ENCODE measurements at places on chromosomes 16 and 17. TPM values are rescaled to one million over a fixed set of nuclear protein-coding genes. Genes with fewer than 3 reads are reported as not detected.

The RHBDF2 gene
- 13.5 TPM for total RNA-seq

The SNF8 gene
- total RNA-seq: 80.6 TPM

The CLEC18A gene
- total RNA-seq: 0.19 TPM

The MT3 gene
- total RNA-seq: 12.5 TPM

The CRHR1 gene
- not detected for total RNA-seq

The PIRT gene
- total RNA-seq: 3.5 TPM

The UTS2R gene
- total RNA-seq: not detected

The CRYBA1 gene
- not detected for total RNA-seq

The DPEP3 gene
- total RNA-seq: not detected

The ITGAX gene
- 0.71 TPM for total RNA-seq

The ZFP1 gene
- total RNA-seq: 11.2 TPM

GRCh38 chr16:51111759-51112158 is 39.3 kb downstream of the SALL1 start:
- no peak for DNase-seq

GRCh38 chr17:66865151-66865550 is 30.2 kb downstream of the CACNG5 start:
- no peak for DNase-seq

- DNase-seq: no peak
Measured at GRCh38 chr17:57929386-57929785, 25.8 kb downstream of the CUEDC1 start.

- no peak for DNase-seq
Measured at GRCh38 chr16:73143002-73143401, 95.1 kb upstream of the ZFHX3 start.

- DNase-seq: no peak
Measured at GRCh38 chr17:29156781-29157180, 23.4 kb downstream of the MYO18A start.

DNA sequence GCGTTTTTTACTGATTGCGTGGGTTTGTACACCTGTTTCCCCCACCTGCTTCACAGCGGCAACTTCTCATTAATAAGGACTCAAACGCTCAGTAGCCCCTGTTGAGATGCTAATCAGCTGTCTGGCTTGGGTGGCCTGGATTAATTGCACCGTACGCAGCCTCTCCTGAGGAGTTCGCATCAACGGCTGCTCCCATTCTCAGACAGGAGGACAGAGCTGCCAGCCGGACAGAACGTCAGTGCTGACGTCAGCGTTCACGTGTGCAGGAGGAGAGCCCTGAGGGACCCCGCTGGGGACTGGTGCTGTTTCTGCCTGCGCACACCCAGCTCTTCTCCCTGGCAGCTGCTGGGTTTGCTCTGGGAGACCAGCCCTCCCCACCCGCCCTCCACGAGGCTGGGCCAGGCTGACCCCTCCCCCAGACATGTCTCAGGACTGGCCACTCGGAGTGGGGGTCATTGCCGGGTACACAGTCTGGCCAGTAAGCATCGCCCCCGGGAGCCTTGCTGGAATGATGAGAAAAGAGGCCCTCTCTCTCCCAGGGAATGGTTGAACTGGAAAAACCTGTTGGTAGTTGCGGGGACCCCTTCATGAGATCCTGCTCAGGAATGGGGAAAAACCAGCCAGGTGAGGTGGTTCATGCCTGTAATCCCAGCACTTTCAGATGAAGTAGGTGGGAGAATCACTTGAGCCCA is 5.7 kb upstream of the BANP start:
- DNase-seq: no peak

DNA sequence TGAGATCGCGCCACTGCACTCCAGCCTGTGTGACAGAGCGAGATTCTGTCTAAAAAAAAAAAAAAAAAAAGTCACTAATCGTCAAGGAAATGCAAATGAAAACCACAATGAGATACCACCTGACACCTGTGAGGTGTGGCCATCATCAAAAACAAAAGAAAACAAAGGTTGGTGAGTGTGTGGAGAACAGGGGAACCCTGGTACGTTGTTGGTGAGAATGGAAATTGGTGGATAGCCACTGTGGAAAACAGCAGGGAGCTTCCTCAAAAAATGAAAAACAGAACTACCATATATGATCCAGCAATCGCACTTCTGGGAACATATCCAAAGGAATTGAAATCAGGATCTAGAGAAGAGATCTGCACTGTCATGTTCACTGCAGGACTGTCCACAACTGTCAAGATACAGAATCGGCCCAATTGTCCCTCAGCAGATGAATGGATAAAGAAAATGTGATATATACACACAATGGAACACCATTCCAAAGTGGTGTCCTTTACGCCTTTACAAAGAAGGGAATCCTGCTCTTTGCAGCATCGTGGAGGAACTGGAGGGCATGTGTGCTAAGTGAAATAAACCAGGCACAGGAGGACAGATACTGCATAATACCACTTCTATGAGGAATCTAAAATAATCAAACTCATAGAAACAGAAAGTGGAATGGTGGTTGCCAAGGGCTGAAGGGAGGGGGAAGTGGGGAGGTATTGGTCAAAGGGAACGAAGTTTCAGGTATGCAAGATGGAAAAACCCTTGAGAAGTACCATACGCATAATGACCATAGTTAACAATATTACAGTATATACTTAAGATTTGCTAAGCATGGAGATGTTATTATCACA is 63.5 kb upstream of the PLCG2 start:
- DNase-seq: no peak

DNA sequence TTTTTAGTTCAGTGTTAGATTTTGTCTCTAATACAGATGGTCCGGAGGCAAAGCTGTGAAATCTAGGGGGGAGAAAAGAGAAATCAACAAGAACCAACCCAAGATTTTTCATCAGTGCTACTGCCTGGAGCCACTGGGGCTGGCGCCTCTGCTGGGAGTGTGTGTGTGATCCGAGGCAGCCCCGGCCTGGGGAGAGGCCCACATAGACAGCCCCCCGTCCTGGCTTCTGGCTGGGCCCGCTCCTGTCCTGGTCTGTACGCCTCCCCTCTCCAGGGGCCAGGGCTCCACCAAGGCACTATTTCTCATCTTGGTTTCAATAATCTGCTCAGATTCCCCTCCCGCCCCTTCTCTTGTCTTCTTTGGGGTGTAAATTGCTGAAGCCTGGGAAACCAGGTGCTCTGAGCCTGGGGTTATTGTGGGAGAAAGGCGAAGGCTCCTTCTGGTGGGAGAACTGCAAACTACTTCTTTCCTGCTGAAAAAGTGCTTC is 7.8 kb downstream of the BAHCC1 start:
- no peak for DNase-seq

GRCh38 chr17:11238705-11239104 is 2.3 kb upstream of the SHISA6 start:
- DNase-seq: no peak

GRCh38 chr16:84196727-84197394 is 5.9 kb downstream of the ADAD2 start:
- DNase-seq: no peak

DNA sequence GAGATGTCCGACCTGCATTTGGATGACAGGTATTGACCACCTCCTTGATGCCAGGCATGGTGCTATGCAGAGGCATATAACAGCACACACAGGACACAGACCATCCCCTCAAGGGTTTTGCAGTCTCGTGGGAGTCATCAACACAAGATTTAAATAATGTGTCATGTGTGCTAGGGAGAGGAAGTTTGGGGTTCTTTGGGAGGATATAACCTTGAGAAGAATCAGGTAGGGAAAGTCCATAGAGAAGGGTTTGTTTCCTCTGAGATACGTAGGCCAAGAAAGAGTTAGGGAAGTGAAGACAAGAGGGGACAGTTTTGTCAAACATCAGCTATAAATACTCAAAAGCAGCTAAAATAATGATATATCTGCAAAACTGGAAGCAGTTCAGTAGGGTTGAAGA is 215.9 kb upstream of the RBFOX1 start:
- no peak for DNase-seq

DNA sequence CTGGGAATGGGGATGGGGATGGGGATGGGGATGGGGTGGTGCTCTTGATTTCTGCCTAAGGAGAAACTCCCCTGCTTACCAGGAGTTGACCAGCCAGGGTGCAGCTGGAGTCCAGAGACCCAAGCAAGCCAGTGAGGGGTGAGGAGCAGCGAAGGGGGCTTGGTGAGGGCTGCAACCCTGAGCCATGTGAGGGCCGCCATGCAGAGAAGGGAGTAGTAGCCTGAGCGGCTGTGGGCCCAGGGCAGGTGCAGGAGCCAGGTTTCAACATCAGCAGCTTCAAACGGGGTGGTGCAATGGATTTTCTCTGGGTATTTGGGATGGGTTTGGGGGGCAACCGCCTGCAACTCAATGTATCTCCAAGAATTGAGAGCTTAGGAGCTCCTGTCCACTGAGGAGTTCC is 35.2 kb downstream of the COX4I1 start:
- no peak for DNase-seq

- DNase-seq: no peak
Measured at GRCh38 chr16:47392081-47392480, 68.8 kb downstream of the ITFG1 start.

- no peak for DNase-seq
Measured at GRCh38 chr16:51409001-51409675, 258.1 kb upstream of the SALL1 start.

DNA sequence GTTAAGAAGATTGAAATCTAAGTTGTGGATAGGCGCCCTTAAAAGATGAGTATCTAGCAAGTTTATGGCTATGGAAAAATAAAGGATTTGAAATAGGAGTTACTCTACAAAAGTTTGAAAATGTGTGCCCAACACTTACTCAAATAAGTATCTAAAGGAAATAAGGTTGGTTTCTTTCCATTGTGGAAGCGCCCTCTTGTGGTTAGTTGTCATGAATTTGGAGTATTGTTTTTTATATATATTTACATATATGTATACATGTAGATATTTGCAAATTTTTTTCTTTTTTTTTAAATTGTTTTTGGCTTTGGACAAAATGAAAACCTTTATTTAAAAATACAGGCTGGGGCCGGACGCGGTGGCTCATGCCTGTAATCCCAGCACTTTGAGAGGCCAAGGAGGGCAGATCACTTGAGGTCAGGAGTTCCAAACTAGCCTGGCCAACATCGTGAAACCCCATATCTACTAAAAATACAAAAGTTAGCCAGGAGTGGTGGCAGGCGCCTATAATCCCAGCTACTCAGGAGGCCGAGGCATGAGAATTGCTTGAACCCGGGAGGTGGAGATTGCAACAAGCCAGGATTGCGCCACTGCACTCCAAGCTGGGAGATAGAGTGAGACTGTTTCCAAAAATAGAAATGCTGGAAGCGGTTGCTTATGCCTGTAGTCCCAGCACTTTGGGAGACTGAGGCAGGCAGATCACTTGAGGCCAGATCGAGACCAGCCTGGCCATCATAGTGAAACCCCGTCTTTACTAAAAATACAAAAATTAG is 24.0 kb upstream of the VPS4A start:
- no peak for DNase-seq

DNA sequence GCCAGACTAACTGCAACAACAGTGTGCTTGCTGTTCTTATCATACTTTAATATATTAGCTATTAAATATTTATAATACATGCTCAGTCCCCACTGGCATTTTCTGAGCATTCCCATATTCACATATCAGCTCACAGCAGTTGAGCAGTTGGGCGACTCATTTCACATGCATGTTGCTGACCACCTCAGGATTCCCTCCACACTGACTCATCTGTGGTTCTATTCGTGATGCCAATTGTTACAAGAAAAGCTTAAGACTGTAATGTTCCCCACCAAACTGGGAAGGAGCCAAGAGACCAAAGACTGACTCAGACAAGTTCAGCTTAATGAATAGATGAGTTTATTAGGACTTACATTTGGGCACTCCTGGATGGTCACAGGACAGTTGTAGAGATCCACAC is 100.3 kb upstream of the KIF2B start:
- no peak for DNase-seq

GRCh38 chr17:70184207-70184606 is 14.9 kb downstream of the KCNJ2 start:
- no peak for DNase-seq

GRCh38 chr17:16513873-16514272 is 21.9 kb upstream of the LRRC75A start:
- DNase-seq: no peak

GRCh38 chr16:200388-200787 is 20.1 kb downstream of the HBQ1 start:
- DNase-seq: no peak

DNA sequence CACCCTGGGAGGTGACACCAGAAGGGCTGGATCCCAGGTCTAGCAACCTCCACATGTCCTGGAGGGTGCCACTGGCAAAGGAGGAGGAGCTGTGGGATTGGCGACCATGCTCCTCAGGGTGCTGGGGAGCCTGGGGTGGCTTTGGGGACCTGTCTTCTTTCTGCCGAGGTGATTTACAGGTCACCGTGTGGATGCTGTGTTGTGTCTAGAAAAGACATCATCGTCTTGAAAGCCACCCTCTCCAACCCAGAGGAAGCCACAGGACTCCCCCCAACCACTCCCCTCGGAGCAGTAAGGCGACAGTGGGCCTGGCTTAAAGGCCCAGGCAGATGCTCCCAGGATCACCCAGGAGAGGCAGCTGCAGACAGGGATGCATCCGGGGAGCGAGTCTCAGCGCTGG is 29.7 kb upstream of the FASN start:
- DNase-seq: no peak

GRCh38 chr17:46826116-46826515 is 7.6 kb upstream of the WNT3 start:
- DNase-seq: no peak

DNA sequence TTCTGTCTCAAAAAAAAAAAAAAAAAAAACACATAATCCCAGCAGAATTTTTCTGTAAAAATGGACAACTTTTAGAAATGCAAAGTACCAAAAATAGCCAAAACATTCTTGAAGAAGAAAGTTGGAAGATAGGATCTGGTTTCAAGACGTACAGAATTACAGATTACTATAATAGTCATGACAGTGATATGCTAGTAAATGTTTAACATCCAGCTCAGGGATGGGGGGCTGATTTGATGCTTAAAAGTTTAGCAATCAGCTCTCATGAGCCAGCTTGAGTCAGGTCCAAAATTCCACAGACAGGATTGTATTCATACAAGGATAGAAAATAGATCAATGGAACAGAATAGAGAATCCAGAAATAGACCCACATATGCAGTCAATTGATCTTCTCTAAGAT is 100.5 kb downstream of the CYB561 start:
- no peak for DNase-seq

GRCh38 chr16:86317813-86318650 is 192.3 kb upstream of the FOXF1 start:
- DNase-seq: no peak

Data from esophagus muscularis mucosa (tissue), 4 donors.